ENCODE measurements at places on chromosomes 1 and 21.

GRCh38 chr1:7104339-7104738 lies 319.1 kb downstream of the CAMTA1 start:
- DNase-seq, result no peak

- DNase-seq, result no peak
Observed at GRCh38 chr1:9352377-9353134, 59.9 kb downstream of the SPSB1 start.

- DNase-seq, result no peak
Observed at GRCh38 chr1:228105270-228105995, 2.3 kb upstream of the C1orf35 start.

DNA sequence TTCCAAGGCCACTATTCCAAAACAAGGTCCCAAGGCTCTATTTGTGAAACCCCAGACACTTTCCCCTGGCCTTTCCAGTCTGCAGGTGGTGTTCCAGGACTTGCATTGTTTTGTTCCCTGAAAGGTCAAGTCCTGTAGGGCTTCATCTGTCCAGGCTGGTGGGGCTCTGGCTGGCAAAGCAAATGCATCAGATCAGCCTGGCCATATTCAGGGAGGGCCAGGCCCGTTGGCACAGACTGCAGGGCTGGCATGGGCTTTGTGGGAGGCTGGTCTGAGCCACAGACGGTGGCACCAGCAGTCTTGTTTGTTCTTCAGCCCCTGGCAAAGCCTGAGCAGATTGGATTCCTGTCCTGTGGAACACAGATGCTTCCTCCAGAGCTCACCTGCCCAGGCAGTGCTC lies 93.0 kb downstream of the SPATA46 start:
- no peak for DNase-seq

DNA sequence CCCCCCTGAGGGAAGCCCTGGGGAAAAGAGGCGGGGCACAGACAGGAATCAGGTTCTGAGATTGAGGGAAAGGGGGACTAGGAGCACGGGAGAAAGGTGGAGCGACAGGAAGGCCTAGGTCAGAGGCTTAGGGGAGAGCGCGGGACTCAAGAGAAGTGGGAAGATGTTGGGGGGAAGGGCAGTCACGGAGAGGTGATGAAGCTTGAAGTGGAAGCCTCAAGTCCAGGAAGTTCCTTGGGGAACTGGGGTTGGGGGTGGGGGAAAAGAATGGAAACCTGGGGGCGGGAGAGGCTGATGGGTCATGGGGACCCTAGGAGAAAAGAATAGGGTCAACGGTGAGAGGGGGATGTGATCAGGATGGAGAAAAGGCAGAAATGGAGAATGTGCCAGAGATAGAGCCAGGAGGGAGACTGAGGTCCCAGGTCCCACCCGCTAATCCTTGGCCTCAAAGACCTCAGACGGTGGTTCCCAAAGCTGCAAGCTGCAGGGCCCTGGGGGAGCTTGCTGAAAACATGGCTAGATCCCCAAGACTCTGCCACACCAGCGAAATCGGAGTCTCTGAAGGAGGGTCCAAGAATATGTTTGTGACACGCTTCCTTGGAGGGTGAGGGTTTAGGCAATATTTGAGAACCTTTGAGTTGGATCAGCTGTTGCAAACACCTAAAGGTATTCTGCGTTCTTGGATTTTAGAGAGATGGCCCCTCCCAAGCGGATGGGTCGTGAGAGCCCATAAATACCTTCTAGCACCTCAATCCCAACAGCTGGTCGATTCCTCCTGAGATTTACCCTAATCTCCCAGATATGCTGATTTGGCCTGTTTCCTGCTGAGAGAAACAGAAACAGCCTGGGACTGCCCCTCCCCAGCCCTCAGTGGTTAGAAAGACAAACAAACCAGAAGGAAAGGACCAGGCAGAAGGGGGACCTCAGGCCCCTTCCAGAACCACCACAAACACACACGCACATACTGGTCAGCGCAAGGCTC lies 3.6 kb downstream of the C1orf232 start:
- DNase-seq, result no peak

GRCh38 chr1:64946916-64947315 lies 19.4 kb downstream of the JAK1 start:
- no peak for DNase-seq

DNA sequence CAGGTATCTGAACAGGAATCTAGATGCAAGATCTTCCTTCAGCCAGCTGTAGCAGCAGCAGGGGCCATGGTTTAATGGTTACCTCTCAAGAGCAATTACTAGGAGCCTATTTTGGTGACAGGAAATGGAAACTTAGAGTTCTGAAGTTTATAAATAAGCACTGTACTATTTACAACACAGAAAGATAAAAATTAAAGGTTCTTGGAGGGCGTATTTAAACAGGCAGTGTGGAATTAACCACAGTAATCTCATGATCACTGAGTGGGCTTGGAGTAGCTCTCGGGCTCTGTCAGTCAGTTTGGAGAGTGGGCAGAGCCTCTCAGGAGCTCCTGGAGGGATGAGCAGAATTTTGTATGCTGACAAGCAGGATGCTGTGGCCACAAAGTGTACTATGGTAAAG lies 10.2 kb upstream of the FCRL5 start:
- no peak for DNase-seq

DNA sequence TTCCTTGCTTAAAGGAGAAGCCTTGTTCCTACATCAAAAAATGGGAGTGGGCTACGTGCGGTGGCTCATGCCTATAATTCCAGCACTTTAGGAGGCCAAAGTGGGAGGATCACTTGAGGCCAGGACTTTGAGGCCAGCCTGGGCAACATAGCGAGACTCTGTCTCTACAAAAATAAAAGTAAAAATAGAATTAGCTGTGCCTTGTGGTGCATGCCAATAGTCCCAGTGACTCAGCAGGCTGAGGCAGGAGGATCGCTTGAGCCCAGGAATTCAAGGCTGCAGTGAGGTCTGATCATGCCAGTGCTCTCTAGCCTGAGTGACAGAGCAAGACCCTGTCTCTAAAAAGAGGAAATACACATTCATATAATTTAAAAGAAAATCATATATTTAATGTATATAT lies 127.1 kb downstream of the C1orf21 start:
- no peak for DNase-seq

- no peak for DNase-seq
Observed at GRCh38 chr1:81757398-81758020, 43.2 kb upstream of the ADGRL2 start.

GRCh38 chr1:25743164-25744139 lies 56.5 kb upstream of the SELENON start:
- DNase-seq, result peak; percentile 34

GRCh38 chr1:17404820-17405219 lies 32.8 kb downstream of the PADI6 start:
- DNase-seq, result no peak

- DNase-seq, result no peak
Observed at GRCh38 chr1:25257196-25257595, 9.9 kb upstream of the RSRP1 start.

DNA sequence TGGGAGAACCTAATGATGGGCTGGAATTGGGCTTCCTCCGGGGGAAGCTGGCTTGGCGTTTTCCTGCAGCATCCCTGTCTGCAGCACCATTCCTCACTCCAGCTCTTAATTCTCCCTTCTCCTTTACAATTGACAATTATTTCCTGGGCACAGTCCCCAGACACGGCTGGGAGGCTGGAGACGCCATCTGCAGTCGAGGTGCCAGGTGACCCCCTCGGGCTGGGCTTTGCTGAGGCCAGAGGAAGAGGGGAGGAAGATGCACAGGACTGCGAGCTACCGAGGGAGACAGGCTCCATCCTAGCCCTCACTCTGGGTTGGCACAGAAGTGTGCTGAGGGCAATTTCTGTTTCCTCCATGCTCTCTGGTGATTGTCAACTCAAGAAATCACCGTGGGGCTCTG lies 453.8 kb downstream of the PTPRU start:
- DNase-seq, result no peak

DNA sequence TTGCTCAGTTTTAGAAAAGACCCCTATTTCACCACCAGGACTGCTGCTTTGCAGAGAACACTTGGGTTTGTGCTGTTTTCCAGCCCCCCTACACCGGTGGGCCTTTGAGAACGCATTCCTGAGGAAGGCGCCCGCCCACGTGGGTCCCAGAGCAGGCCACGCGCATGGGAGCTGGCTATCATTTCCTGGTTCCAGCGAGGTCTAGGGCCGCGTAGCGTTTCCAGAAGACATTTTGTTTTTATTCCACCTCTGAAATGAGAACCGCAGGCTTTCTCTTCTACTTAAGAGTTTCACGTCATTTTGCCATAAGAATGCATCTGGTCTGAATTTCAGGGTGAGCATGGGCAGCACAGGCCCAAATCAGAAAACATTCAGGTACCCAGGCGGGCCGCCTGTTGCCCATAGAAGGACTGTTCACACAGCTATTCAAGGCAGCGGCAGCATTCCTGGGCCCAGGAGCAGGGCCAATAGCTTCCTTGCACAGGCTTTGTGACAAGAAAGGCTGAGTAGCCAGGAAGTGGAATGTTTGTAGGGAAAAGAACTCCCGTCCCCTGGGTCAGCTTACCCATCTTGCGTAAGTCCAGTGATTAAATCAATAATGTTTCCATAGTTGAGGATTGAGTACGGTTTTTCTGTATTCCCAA lies 1.4 kb upstream of the KLHL21 start:
- no peak for DNase-seq

- no peak for DNase-seq
Observed at GRCh38 chr1:153763365-153764225, 11.6 kb upstream of the SLC27A3 start.

GRCh38 chr1:68383092-68383491 lies 66.7 kb downstream of the RPE65 start:
- DNase-seq, result no peak

DNA sequence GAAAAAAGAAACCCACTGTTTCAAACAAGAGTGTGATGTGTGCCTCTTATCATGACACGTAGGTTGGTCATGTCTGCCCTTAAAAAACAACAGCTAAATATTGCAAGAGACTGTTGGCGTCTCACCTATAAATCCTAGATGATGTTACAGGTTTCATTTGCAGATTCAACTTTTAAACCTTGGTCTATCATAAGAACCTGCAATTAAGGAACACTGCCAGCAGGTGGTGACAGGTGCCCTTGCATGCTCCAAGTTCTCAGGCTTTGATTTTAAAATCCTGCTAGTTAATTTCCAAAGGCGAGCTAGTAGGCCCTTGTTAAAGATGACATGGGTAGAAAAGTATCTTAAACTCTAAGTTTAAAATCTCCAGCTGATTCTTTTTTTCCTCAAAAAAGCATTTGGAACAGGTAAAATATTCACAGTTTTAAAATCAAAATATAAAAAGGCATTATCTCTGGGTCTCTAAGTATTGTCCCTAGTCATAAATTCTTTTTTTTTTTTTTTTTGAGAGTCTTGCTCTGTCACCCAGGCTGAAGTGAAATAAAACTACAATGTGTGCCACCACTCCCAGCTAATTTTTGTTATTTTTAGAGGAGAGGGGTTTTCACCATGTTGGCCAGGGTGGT lies 39.1 kb downstream of the CLSTN1 start:
- peak; percentile 20 for DNase-seq

- DNase-seq, result no peak
Observed at GRCh38 chr1:212368073-212368484, 46.6 kb downstream of the PACC1 start.

DNA sequence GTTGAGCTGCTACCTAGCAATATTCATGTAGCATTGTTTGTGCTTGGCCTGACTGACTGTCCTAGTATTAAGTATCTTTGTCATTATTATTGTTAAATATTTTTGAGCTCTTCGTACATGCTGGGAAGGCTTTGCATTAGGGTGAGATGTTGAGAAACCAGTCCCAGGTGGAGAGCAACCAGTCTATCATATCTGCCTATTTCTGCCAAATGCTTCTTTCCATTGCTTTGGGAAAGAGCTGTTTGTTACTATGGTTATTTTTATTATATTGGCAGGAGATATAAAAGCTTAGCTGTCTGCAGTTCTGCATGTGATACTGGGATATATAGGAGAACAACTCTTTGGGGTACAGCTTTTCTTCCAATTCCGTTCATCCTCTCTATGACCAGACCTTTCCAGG lies 85.1 kb downstream of the CLDN17 start:
- no peak for DNase-seq

DNA sequence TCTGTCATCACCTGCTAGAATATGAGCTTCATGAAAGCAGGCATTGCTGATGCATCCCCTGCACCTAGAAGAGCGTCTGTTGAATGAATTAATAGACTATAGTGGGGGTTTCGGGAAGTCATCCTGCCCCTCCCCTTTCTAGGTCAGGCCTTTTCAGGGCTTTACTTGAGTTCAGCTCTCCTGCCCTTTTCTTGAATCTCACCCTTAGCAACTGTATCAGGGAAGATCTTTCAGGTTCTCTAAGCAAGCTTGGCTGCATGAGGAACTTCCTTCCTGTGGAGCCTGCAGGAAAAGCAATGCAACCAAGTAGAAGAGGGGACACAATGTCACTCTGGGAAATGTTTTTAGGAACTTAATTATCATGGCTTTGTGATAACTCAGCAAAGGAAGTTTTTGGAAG lies 27.2 kb upstream of the KIAA0040 start:
- no peak for DNase-seq

DNA sequence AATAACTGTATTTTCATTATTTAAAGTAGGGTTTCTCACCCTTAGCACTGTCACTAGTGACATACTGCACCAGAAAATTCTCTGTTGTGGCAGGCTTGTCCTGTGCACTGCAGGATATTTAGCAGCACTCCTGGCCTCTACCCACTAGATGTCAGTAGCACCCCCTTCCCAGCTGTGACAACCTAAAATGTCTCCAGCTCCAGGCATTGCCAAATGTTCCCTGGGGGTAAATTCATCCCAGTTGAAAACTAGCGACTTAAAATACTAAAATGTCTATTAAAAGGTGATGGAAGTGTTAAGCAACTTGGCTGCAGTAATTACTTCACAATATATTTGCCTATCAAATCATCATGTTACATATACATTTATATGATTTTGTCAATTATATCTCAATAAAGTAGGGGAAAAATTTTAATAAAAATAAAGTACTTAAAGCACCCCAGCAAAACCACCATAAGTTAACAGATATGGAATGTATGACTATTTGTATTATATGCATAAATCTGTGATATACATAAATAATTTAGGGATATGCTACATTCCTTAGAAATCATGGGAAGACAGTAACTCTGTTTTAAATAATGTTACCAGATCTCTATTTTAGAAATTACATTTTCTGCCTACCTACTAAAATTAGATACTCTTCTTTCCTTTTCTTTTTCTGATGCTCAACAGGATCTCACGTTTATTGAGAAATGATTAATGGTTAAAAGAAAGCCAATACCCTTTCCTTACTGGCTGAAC lies 74.6 kb downstream of the ARID4B start:
- peak; percentile 22 for DNase-seq

Data from right kidney (tissue), 9 donors.